NCI-H187 treated with DMSO at 0.1 percent for 48 hours (cell line): ENCODE measurements at places on chromosomes 2 and 18.

GRCh38 chr18:25724997-25725396 lies 365.4 kb downstream of the SS18 start:
- DNase-seq: no peak

DNA sequence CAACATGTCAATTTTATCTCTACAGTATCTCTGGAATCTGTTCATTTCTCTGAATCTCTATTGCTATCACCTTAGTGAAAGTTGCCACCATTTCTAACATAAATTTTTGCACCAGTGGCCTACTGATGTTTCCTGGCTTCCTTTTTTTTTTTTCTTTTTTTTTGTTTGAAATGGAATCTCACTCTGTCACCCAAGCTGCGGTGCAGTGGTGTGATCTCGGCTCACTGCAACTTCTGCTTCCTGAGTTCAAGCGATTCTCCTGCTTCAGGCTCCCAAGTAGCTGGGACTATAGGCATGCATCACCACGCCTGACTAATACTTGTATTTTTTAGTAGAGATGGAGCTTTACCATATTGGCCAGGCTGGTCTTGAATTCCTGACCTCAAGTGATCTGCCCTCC lies 35.1 kb downstream of the KCNJ13 start:
- DNase-seq: no peak

- DNase-seq: no peak
Measured at GRCh38 chr2:26300234-26300925, 45.6 kb upstream of the SELENOI start.

- no peak for DNase-seq
Measured at GRCh38 chr2:46979571-46979979, 64.0 kb upstream of the MCFD2 start.

- no peak for DNase-seq
Measured at GRCh38 chr2:44038277-44038676, 42.5 kb upstream of the LRPPRC start.

DNA sequence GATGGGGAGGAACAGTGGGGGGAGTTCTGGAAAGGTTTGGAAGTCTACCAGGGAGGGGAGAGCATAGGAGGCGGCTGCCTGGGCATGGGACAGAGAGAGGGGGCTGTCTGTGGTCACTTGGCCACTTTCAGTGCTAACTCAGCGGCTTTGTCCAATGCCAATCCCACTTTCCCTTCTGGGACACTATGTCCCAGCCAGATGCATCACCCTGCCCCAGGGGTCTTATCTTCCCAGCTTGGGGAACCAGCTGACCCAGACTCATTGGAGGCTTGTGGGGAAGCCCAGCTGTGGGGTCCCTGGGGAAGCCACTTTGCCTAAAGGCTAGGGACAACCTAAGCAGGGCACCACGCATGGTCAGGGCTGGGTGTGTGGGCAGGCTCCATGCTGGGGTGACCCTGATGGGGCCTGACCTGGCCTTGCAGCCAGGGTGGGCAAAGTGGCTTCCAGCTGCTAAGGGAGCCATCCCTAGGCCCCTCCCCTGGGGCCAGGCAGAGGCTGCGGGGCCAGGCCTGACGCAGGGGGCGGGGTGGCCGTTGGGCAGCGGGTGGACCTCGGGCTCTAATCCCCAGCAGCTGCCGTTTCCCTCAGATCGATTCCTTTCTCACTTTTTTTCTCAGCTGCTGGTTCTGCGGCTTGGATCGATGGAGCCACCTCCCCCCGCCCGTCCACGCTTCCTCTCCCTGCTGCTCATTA lies 1.6 kb upstream of the ASIC4 start:
- DNase-seq: no peak

DNA sequence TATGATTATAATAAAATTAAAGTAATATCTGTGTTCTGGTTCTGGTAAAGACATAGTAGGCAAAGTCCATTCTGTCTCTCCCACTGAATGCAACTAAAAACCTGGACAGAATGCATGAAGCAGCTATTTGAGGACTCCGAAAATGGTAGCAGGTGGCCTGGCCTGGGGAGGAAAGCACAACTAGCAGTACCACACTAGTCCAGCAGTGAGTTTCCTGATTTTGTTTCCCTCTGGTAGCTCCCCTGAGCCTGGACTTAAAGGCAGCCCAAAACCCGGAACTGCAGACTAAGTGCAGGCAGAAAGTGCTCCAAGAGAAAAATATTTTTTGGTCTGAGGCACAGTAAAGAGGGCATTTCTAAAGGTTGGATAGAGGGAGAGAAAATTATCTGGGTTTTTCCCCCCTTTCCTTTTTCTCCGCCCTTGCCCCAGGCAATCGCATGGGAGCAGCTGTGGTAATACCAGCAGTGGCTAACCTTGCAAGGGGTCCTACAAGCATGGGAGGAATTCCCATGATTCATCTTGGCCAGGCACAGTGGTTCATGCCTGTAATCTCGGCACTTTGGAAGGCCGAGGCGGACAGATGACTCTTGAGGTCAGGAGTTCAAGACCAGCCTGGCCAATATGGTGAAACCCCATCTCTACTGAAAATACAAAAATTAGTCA lies 32.3 kb downstream of the ASXL2 start:
- no peak for DNase-seq

DNA sequence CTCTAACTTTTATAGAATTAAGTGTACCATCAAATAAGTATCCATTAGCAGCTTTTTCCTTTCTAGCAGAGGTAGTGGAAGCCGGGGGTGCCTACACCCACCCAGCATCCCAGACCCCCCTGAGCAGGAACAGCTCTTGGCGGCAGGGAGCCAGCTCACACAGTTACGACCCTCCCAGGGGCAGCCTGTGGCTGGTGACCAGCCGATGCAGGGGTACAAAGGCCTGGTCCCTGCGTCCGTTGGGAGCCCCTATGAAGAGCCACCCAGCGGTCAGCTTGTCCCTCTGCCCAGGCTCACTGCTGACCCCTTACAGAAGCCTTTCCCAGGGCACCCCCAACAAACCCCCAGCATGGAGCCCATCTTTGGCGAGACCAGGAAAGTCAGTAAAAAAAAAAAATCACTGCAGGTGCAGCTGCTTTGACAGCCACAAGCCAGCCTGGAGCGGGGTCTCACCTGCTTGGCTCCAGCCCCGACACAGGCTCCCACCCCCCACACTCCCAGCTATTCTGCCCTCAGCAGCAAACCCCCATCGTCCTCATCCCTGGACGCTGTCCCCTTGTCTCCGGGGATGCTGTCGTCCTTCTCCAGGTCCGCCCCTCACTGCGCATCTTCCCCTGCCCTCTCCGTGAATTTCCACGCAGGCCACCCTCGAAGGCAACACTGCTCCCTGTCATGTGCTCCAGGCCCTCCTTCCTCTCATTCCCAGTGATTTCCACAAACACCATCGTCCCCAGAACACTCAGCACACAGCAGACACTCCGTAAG lies 43.1 kb downstream of the GPC1 start:
- no peak for DNase-seq
